ENCODE measurements at places on chromosomes 7 and 10.
A peak's percentile ranks its signal among the peaks of the same experiment; 100 is the strongest.

DNA sequence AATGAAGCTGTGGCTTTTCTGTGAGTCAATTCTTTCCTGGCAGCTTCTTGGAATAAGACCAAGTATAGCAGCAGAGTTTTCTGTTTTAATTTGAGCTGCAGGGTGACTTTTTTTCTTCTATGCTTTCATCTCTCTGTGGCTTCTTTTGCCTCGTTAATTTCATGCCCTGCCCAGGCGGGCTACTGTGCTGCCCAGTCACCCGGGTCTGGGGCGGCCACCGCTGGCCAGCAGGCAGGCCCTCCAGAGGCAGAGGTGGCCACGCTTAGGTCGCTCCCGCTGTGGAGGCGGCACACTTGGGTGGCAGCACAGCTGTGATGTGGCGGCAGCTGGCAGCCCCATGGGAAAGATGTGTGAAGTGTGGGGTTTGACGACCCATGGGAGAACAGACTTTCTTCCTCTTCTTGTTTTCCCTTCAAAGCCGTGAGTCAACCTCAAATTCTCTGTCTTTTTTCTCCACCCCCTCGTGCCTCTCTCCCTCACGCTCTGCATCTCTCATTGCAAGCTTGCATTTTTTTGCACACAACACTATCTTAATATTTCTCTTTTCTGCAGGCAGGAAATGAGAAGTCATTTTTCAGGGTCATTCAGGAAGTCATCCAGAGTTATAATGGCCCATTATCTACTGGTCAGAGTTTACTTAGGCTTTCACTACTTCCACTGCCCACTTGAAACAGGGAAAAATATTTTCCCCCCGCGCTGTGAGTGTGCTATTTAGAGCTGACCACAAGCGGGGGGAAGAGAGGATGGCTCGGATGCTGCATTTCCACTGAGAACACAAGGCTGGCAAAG is 67.8 kb downstream of the EGFR start:
- DNase-seq: peak; percentile 89

GRCh38 chr10:9645928-9646600 is 1371.6 kb upstream of the CELF2 start:
- no peak for DNase-seq

GRCh38 chr7:125098377-125098970 is 168.8 kb upstream of the POT1 start:
- DNase-seq: no peak

GRCh38 chr10:8616166-8616565 is 561.7 kb downstream of the GATA3 start:
- no peak for DNase-seq

DNA sequence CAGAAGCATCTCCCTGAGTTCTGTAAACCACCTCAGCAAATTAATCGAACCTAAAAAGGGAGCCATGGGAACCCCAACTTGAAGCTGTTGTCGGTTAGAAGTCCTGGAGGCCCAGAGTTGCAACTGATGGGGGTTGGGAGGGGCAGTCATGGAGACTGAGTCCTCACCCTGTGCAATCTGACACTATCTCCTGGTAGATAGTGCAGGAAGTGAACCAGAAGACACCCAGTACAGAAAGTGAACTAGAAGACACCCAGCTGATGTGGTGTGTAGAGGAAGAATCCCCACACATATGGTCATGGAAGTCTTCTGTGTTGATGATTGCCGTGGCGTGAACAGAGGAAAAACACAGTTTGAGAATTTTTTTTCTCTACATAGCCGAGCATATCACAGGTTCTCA is 58.8 kb upstream of the SRRM3 start:
- no peak for DNase-seq

DNA sequence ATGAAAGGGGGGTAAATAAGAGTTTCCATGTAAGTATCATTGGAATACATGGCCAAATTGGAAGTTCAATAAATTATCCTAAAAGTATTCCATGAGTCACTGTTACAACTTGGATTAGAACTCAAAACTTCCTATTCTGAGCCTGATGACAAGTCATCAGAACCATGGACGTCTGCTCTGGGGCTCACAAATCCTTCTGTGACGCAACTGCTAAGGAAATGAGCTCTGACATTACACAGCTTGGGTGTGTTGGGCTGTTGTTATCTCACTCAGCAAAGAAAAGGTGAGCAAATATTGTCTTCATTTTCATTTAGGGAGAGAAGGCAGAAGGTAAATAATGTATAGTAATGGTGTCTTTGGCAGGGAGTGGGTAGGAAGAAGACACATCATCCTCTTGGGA is 214.8 kb upstream of the ADO start:
- DNase-seq: no peak

DNA sequence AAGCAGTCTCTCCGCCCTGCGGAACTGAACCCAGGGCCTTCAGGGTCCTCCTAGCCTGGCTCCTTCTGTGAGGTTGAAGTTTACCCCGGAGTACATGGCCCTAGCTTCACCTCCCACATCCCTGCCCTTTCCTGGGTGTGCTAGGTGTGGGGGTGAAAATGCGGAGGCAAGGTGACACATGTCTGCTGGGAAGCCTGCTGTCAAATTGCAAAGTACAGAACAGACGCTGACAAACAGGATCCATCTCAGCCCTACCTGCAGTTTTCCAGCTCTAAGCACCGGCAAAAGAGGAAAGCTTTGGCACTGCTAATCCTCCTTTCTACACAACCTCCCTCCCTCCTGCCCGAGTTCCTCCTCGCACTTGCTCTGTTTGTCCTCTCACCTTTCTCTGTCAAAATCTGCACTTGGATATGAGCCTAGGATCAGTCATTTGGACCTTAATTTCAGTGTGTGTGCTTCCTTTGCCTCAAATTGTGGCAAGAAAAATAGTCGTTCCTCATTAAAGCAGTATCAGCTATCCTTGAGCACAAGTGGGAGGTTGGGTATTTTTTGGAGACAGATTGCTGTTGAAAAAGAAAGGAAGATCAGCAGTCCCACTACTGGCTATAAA is 14.4 kb upstream of the GPR15LG start:
- DNase-seq: peak; percentile 30
